Right renal pelvis (tissue), 4 donors: ENCODE measurements at places on chromosomes 2 and 18.

GRCh38 chr2:6576302-6576701 lies 289.4 kb downstream of the CMPK2 start:
- no peak for DNase-seq

GRCh38 chr2:239164335-239164871 lies 236.4 kb downstream of the HDAC4 start:
- no peak for DNase-seq

DNA sequence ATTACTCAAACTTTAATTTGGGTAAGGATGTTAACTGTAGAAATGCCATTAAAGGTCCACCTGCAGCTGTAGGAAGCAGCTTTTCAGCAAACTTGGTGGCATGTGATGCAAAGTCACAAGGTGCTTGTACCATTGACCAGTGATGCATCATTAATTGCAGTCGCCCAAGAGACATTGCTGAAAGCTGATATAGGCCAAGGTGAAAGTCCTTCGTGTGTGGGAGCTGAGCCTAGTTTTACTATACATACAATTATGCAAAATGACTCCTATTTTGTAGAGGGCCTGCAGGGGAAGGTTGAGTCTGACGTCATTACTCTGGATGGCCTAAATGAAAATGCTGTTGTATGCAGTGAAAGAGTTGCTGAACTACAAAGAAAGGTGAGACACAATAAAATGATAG lies 40.5 kb downstream of the ALMS1 start:
- no peak for DNase-seq

DNA sequence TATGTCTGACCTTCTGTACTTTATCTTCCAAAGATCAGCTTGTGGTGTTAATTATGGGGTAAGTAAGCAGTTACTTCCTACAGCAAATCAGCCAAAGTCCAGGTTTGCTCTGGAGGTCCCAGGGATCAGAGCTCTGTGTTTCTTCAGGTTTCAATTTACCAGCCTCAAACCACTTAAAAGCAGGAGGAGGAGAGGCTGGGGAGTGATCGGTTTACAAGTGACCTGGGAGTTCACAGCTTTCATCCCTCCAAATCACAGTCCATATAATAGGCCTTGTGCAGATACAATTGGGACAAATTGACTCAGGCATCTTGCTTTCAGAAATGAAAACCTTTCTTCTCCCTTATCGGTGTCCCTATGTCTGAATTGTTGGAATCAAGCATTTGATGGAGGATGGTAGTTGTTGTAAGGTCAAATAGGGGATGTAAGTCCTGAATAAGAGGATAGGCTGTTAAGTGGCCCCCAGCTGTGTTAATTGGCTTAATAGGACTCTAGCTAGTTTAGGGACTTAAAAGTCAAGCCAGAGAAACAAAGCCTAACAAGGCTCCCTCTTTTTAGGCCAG lies 188.0 kb upstream of the NT5C1B start:
- DNase-seq: no peak

GRCh38 chr18:76064998-76065397 lies 430.0 kb downstream of the ZNF516 start:
- DNase-seq: no peak

- DNase-seq: no peak
Measured at GRCh38 chr2:207692206-207693065, 19.0 kb upstream of the CCNYL1 start.

- peak; percentile 83 for DNase-seq
Measured at GRCh38 chr2:205680067-205680466, 2.2 kb upstream of the NRP2 start.

DNA sequence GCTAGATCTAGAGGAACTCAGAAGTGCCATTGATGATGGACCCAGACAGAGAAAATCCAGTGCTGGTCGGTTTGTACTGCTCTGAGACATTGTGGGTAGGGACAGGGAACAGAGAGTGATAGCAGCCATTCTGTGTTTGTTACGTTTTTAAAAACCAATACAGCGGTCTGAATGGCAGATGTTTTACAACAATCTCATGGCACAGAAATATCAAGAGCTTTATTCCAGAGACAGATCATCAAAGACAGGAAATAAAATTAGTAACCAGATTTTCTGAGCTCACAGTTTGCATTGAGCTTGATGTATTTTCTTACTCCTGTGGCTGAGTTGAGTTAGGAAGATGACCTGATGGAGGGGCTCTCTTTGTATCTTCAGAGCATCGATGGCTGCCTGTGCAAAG lies 114.9 kb upstream of the BCL2L11 start:
- DNase-seq: no peak

DNA sequence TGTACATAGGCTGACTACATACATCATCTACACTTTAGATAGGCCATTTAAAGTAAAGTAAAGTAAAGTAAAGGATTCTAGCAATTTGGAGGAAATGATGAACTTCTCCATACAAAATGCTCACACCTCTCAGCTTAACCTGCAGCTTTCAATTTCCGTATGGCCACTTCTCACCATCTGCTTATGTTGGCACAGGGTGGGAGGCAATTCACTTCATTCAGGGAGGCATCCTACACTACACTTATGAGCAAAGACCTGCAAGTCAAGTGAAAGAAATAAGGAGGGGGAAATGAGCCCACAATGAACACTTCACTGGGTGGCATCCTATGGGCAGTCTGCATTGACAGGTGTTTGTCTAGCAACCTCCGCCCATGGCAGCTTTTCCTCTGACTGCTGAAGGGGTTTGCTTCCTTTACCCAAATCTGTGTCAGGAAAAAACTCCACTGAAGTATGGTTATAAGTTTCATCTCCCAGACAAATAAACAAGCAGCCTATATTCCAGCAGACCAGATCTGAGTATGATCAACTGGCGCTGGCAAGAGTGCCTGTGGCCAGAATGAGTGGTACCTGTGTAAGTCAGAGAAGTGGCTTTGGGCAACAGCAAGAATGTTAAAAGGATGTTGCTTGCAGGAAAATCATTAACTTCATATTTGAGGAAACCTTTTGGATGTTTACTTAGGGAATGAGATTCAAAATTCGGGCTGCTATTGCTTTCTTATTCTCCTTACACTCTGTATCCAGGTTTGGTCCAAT lies 449.1 kb downstream of the TGIF1 start:
- DNase-seq: no peak

GRCh38 chr2:220417503-220417902 lies 790.1 kb downstream of the SLC4A3 start:
- DNase-seq: no peak

DNA sequence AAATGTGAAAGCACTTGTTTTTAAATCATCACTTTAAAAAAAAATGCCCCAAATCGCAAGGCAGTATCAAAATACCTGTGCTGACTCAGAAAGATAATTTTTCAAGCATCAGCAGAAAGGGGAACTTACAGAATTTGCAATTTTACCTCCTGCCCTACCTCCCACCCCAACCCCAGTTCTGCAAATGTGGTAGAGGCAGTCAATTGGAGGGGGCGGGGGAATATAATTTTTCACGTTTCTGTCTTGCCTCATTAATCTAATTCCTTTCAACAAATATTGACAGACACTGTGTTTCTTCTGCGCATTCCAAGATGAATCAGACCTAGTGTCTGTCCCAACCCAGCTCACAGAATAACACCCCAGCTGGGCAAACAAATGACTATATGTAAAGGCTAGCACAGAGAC lies 76.8 kb downstream of the ALPK2 start:
- DNase-seq: no peak

GRCh38 chr18:57428221-57429150 lies 6.7 kb upstream of the ONECUT2 start:
- no peak for DNase-seq

- no peak for DNase-seq
Measured at GRCh38 chr2:60538101-60538500, 15.4 kb downstream of the BCL11A start.

DNA sequence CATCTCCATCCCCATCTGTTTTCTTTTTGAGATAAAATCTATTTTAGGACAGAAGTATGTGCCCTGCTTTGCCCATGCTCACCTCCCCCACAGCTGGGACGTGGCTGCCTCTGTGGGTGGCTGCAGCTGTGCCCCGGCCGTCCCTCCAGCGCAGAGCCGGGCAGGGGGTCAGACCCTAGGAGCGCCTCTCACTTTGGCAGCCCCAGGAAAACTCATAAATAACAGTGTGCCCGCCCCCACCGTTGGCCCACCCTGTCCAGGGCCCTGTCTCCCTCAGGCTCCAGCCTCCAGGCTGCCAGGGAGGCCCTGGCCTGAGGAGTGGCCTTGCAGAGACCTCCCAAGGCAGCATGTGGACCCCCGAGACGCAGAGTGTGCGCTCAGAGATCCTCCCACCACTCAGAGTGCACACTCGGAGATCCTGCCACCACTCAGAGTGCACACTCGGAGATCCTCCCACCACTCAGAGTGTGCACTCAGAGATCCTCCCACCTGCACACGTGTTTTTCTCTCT lies 178.1 kb downstream of the TWIST2 start:
- DNase-seq: no peak

GRCh38 chr2:67652679-67653078 lies 255.5 kb downstream of the ETAA1 start:
- no peak for DNase-seq

DNA sequence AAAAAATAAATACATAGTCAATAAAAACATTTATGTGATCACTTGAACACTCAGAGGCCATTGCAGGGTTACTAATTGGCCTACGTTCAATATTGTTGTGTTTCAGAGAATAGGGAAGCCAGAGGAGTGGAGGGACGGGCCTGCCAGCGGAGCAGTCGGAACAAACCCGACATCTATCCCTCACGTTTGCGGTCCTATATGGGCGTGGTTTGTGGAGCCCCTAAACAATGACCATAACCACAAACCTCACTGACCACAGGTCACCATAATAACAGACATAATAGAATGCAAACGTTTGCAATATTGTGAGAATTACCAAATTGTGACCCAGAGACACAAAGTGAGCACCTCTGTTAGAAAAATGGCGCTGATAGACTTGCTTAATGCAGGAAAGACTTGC lies 19.5 kb upstream of the ZNF516 start:
- no peak for DNase-seq

DNA sequence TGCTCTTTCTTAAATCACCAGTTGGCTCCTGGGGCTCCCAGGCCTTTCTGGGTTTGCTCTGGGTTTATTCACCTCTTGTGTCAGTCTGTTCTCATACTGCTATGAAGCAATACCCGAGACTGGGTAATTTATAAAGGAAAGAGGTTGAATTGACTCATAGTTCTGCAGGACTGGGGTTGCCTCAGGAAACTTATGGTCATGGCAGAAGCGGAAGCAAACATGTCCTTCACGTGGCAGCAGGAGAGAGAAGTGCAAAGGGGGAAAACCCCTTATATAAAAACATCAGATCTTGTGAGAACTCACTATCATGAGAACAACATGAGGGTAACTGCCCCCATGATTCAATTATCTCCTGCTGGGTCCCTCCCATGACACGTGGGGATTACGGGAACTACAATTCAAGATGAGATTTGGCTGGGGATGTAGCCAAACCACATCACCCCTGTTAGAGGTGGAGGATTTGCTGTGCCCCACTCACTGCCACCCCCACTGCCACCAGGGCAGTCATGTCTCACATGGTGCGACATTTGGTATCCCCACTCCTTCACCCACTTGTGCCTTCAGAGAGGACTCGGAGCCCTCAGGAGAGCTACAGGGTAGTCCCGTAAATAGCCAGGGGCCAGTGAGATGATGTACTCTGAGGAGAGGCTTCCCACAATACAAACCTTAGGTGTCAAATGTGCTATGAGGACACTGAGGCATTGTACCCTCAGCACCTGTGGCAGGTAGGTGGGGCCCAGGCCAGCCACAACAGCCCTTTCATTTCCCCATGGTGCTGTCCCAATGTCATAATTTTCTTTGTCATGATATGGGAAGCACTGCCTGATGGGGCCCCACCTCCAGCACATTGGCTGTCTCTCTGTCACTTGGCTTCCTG lies 35.7 kb downstream of the CDC42EP3 start:
- no peak for DNase-seq

GRCh38 chr2:4020153-4020552 lies 316.8 kb downstream of the DCDC2C start:
- no peak for DNase-seq

DNA sequence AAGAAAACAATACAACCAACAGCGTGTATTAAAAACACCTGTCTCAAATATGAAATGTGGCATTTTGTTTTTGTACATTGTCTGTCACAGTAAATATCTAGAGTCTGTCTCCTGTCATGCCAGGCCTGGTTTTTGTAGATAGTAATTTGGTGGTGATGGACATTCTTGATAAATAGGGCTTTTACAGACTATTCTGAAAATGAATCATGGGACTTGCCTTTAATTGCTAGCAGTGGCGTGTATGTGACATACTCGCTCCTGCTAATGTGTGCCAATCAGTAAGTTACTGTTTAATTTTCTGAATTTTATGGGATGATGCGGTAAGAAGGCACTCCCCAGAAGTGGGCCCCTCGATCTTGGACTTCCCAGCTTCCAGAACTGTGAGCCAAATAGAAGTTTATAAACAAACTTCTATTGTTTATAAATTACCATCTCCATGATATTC lies 83.7 kb downstream of the TANC1 start:
- DNase-seq: no peak

GRCh38 chr2:174012347-174013314 lies 47.5 kb upstream of the SP3 start:
- DNase-seq: no peak

GRCh38 chr2:180980943-180981911 lies 822 bp downstream of the UBE2E3 start:
- no peak for DNase-seq

- no peak for DNase-seq
Measured at GRCh38 chr2:133602538-133602937, 34.3 kb upstream of the NCKAP5 start.

GRCh38 chr2:8148260-8149006 lies 533.4 kb upstream of the ID2 start:
- no peak for DNase-seq

DNA sequence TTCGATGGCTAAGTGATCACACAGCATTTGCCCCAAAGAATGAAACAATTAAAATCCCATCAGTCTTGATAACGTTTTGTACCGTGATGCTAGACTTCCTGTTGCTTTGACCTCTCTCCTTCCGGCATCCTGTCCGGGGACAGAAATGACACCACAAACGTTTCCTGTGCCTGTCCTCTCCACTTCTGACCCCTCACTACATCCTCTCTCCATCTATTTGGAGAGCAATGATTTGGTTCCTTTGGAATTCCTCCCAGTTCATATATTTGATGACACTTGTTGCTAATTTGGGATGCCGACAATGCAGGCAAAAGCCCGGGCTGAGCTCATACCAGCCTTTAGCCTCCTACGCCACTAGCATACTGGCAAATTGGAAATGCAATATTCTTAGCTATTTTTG lies 151.2 kb upstream of the CCDC68 start:
- DNase-seq: no peak

- DNase-seq: no peak
Measured at GRCh38 chr2:41886757-41887156, 161.1 kb upstream of the PKDCC start.

DNA sequence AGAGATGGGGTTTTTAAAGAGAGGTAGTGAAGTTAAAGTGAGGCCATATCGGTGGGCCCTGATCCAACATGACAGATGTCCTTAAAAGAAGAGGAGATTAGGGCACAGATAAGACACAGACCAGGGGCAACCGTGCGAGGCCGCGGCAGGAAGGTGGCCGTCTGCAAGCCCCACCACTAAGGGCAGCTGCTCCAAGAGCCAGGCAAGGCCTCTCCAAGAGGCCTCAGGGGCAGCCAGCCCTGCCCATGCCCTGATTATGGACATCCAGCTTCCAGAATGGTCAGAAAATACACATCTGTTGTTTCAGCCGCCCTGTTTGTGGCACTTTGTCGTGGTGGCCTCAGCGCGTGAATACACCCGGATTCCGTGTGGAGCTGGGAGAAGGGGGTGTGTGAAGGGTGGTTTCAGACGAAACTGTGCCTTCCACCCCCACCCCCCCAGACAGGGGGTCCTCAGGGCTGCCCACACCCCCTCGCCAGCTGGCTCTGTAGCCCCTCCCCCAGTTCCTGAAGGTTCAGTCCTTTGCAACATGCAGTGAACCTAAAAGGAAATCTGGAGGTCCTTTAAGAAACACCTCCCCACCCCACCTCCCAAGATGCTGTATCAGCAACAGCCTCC lies 74.1 kb upstream of the SMAD7 start:
- no peak for DNase-seq
